ENCODE measurements at places on chromosomes 1 and 21. TPM values are rescaled to one million over a fixed set of nuclear protein-coding genes. Genes with fewer than 3 reads are reported as not detected.

DNA sequence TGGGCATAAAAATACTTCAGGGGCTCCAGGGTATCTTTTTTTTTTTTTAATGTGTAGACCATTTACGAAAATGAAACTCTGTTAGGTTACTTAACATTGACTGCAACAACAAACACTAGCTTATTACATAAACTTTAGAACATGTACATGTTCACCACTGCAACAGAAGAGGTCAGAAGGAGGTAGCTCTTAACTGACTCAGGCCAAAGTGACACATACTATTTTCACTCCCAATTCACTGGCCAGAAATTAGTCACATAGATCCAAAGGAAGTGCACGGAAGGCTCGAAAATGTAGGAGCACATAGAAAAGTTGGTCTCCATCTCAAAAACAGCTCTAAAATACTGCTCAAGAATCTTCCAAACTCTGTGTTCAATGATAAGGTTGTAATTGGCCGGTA, 107.2 kb downstream of the AKT3 start:
- peaks cover 15% of the 10 kb centered on the region for H3K4me1 ChIP-seq
- no peak overlapping the region for H3K27ac ChIP-seq
- H3K4me3 ChIP-seq = no peak overlapping the region
- H3K36me3 ChIP-seq = peaks cover 13% of the 10 kb centered on the region
- no peak for DNase-seq

GRCh38 chr1:46246548-46247435, 771 bp upstream of the RAD54L start:
- peak overlapping the region; percentile 86 for H3K27ac ChIP-seq
- no peaks in the 10 kb centered on the region for H3K27me3 ChIP-seq
- peak overlapping the region; percentile 90 for H3K4me3 ChIP-seq
- H3K36me3 ChIP-seq = no peaks in the 10 kb centered on the region

DNA sequence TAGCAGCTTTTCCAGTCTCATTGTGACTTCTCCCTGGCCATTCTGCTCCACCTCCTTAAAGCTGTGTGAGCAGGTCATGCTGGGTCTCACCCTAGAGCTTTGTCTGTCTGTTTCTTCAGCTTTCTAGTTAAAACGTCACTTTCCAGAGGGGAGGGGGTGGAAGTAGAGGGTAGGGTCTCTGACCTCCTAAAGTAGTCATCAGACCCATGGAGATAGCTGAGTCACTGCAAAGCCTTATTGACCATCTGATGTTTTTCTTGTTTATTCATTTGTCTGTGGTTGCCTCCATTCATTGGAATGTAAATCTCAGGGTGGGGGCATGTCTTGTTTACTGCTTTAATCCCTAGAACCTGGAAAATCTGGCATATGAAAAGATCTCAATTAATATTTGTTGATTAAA, 52.7 kb downstream of the ELF3 start:
- no peak overlapping the region for H3K27ac ChIP-seq
- no peak for DNase-seq
- no peaks in the 10 kb centered on the region for H3K36me3 ChIP-seq
- H3K4me3 ChIP-seq = no peak overlapping the region

DNA sequence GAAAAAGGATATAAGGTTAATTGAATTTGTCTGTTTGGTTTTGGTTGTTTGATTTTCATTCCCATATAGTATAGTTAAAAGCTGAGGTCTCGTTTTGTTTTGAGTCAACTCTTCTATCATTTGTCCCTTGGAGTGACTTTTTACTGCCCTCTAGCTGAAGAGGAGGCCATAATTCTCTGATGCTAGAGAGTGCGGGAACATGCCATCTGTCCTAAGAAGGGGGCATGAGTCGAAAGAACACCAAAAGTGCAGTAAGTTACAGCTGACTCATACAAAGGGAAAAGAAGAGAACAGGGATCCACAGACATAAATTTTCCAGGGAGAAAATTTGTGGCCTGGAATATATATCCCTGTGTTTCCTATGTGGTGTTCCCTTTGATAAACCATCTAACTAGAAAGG, 4.1 kb downstream of the KRTAP21-3 start:
- H3K27ac ChIP-seq = no peak overlapping the region
- no peak overlapping the region for H3K4me3 ChIP-seq
- no peaks in the 10 kb centered on the region for H3K36me3 ChIP-seq
- no peaks in the 10 kb centered on the region for H3K4me1 ChIP-seq

- H3K27ac ChIP-seq = no peak overlapping the region
- H3K27me3 ChIP-seq = peaks cover 35% of the 10 kb centered on the region
- H3K4me1 ChIP-seq = no peaks in the 10 kb centered on the region
- no peak for DNase-seq
Measured at GRCh38 chr1:22971161-22971560, 1.5 kb downstream of the LACTBL1 start.

DNA sequence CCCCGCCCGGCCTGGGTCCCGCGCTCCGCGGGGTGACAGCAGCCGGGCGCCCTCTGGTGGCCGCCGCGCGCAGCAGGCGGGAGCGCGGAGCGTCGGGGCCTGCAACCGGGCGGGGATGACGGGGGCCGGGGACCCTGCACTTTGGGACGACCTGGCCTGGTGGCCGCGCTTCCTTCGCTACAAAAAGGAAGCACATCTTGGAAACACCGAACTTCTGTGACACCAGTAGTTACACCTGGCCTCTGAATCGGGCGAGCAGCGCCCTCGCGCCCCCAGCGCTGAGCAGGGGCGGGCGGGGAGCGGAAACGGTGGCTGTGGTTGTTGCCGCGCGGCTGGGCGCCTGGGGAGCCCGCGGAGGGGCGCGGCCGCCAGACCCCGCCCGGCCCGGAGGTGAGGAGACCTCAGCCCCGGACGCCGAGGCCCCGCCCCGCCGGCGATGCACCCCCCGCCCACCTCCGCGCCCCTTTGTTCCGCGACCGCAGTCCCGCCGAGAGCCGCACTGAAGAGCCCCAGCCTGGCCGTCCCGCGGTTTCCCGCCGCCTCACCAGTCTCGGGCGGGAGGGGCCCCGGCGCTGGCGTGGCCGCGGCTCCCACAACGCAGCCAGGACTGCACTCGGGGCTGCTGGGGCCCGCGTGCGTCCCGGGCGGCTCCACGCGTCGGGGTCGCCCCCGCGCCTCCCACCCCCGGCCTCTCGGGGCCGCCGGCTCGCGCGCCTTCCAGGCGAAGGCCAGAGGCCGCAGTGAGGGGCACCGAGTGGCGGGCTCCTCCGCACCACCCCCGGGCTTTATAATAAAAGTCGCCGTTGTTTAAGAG, 59.3 kb downstream of the H3-3A start:
- H3K27ac ChIP-seq = peak overlapping the region; percentile 98
- DNase-seq = peak; percentile 68
- peaks cover 44% of the 10 kb centered on the region for H3K4me1 ChIP-seq
- no peaks in the 10 kb centered on the region for H3K36me3 ChIP-seq

GRCh38 chr1:158998781-158999161, 10.9 kb upstream of the IFI16 start:
- peaks cover 16% of the 10 kb centered on the region for H3K4me1 ChIP-seq
- no peaks in the 10 kb centered on the region for H3K27me3 ChIP-seq
- H3K27ac ChIP-seq = no peak overlapping the region
- no peak overlapping the region for H3K4me3 ChIP-seq
- no peaks in the 10 kb centered on the region for H3K36me3 ChIP-seq

DNA sequence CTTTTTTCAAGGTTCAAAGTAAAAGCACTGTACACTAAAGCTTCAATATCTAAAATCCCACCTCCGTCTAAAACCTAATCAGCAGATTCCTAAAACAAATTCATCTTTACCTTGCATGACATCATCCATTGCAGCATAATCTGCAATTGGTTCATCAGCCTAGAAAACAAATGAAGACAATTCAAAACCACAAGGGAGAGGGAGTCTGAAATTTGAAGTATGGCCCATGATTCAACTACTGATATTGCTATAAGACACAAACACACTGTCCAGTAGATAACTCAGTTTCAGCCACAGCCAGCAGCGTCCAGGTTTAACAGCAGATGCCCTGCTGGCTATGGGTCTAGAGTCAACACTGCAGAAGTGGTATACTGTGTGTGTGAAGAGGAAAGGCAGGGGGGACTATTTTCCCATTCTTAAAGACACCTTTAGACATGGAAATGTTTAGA, 17.9 kb upstream of the RAP1GAP start:
- peak overlapping the region; percentile 38 for H3K27ac ChIP-seq
- H3K27me3 ChIP-seq = no peaks in the 10 kb centered on the region
- no peak for DNase-seq
- H3K4me1 ChIP-seq = no peaks in the 10 kb centered on the region
- no peak overlapping the region for H3K4me3 ChIP-seq

GRCh38 chr1:200346700-200347099, 63.1 kb downstream of the ZNF281 start:
- no peak overlapping the region for H3K4me3 ChIP-seq

DNA sequence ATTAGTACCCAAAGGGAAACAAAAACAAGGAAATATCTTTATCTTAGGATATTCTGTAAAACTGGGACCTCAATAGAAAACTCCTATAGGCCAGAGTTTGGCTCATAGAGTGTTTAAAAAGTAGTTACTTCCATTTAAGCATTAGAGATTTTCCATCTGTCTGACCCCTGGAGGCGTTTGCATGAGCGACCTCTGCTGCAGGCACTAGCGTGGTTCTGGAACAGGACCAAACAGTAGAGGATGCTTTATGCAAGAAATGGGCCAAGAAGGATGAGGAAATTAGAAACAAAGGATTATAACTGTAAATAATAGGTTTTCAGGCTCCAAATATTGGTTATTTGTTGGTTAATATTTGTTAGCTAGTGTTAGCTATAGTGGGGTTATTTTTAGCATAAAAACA, 5.7 kb downstream of the ZBTB40 start:
- no peak for DNase-seq
- peaks cover 20% of the 10 kb centered on the region for H3K36me3 ChIP-seq
- H3K27me3 ChIP-seq = no peaks in the 10 kb centered on the region
- H3K4me3 ChIP-seq = no peak overlapping the region
- peaks cover 38% of the 10 kb centered on the region for H3K4me1 ChIP-seq
- no peak overlapping the region for H3K27ac ChIP-seq

- no peak overlapping the region for H3K27ac ChIP-seq
- no peak for DNase-seq
- no peaks in the 10 kb centered on the region for H3K27me3 ChIP-seq
- H3K36me3 ChIP-seq = peaks cover 3% of the 10 kb centered on the region
Measured at GRCh38 chr1:245871915-245872314, 635.2 kb downstream of the SMYD3 start.

DNA sequence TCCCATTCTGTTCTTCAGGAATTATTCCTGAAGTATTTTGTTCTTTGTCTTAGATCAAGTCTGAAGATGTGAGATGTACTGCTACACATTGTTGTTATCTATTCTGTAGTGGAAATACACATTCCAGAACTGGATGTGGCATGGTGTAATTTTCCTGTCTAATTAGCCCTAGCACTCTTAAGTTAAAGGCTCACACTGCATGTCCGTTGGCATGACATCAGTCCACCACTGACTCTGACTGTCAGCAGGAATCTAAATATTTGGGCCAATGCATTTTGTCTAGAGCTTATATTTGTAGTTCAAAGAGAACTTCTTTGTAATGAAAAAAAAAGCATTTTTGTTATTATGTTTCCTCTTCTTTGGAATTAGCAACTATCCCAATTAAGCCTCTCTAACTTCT, 201.0 kb downstream of the S1PR1 start:
- DNase-seq = no peak
- no peaks in the 10 kb centered on the region for H3K27me3 ChIP-seq
- no peak overlapping the region for H3K4me3 ChIP-seq
- H3K36me3 ChIP-seq = no peaks in the 10 kb centered on the region
- no peak overlapping the region for H3K27ac ChIP-seq
- no peaks in the 10 kb centered on the region for H3K4me1 ChIP-seq

GRCh38 chr1:240295811-240296210, 204.1 kb downstream of the FMN2 start:
- H3K4me3 ChIP-seq = no peak overlapping the region
- H3K27me3 ChIP-seq = no peaks in the 10 kb centered on the region
- no peaks in the 10 kb centered on the region for H3K36me3 ChIP-seq
- H3K27ac ChIP-seq = no peak overlapping the region
- DNase-seq = no peak
- no peaks in the 10 kb centered on the region for H3K4me1 ChIP-seq

DNA sequence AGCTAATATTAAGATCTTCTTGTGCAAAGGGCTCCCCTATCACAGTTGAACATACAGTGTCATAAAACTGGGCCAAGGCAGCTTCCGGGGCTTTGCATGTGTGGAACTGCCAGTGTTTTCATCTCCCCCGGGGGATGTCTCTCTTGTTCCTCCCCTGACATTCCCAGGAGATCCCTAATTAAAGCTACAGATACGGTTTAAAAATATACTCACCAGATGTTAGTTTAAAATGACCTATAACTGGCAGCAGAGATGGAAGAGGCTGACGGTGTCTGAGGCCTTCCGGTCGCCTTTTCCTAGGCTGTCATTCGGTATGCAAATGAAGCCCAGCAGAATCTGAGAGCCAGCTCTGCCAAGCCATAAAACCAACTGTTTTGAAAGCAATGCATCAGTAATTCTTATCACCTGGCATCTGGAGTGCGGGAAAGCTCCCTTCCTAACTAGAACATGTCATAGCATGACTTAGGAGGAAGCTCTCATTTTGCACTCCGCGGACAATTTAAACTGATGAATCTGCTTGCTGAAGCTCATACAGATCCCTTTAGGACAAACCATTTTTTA, 436.5 kb upstream of the VAMP3 start:
- no peaks in the 10 kb centered on the region for H3K36me3 ChIP-seq
- peaks cover 18% of the 10 kb centered on the region for H3K27me3 ChIP-seq
- H3K4me3 ChIP-seq = no peak overlapping the region
- no peak overlapping the region for H3K27ac ChIP-seq
- H3K4me1 ChIP-seq = no peaks in the 10 kb centered on the region

GRCh38 chr1:53639251-53639763, 99.7 kb downstream of the GLIS1 start:
- H3K4me3 ChIP-seq = no peak overlapping the region
- no peak overlapping the region for H3K27ac ChIP-seq
- H3K27me3 ChIP-seq = peaks cover 8% of the 10 kb centered on the region
- H3K4me1 ChIP-seq = no peaks in the 10 kb centered on the region

DNA sequence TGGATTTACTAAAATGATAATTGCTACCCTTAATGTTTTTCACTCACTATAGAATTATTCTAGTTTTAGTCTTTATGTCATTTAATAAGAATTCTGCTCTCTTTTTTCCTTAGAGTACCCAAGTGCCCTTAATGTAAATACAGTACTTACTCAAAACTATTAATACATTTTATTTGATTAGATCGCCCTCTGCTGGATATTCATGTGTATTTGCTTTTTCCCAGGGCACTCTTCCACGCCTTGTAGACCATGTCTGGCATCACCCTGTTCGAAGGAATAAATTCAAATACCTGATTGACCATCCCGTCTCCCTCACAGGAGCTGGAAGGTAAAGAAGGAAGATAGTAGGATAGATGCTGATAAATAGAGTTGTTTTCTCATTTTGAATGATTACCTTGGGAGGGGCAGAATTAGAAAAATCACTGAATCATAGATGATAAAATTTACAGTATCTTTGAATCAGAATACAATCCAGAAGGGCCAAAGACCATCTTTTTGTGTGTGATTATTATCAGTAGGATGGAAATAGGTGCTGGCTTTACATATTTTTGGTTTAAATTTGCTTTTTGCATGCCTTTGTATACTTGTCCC, 4.1 kb downstream of the AXDND1 start:
- H3K27ac ChIP-seq = no peak overlapping the region
- H3K36me3 ChIP-seq = no peaks in the 10 kb centered on the region
- H3K27me3 ChIP-seq = no peaks in the 10 kb centered on the region
- peak; percentile 44 for DNase-seq
- peaks cover 15% of the 10 kb centered on the region for H3K4me1 ChIP-seq

Gene C1orf94
- not detected for total RNA-seq

Gene KRTAP19-1
- not detected for total RNA-seq

Gene TRIM58
- 0.36 TPM for total RNA-seq

Gene FCRLB
- total RNA-seq = 1.2 TPM

Gene LCE2B
- not detected for total RNA-seq

Gene LYPD8
- not detected for total RNA-seq

Gene LRRC3
- 0.91 TPM for total RNA-seq

Gene CSMD2
- total RNA-seq = not detected

Gene DCST1
- not detected for total RNA-seq

Gene BSND
- not detected for total RNA-seq

Gene RNF220
- 129 TPM for total RNA-seq

Gene TMEM167B
- 42.4 TPM for total RNA-seq
